Activated CD8-positive, alpha-beta memory T cell treated with anti-CD3 and anti-CD28 coated beads, Interleukin-2, amount 10 ng/mL, durations not matched to agents 7 days and 5 days (primary cell): ENCODE measurements at places on chromosomes 4 and X. TPM values are rescaled to one million over a fixed set of nuclear protein-coding genes. Genes with fewer than 3 reads are reported as not detected.

DNA sequence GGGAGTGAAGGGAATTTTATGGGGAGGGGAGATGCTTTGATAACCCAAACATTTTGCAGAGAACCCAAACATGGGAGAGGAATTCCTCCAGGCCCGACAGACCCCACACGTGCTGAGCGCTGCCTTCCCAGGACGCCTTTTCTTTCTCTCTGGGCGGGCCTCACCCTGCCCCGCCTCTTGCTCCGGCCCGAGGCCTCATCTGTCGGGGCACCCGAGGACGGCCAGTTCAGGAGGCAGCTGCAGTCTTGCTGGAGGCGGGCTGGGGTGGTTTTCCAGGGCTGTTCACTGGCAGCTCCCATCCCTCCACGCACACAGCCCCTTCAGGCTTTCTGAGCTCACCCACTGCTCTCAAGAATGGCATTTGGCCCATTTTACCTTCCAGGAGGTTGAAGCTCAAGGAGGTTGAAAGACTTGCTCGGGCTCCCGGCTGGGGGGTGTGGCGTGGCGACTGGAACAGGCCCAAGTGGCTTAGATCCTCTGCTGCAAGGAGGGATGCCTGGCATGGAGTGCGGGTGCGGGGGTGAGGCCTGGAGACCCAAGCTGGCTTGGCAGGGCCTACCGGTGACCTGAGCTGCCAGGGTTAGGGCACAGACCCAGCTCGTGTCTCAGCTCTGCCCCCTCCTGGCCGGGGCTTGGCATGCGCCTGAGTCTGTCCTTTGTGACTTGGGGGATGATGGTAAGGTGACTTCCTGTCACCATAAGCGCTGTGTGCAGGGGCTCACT, 99.2 kb downstream of the PSAPL1 start:
- H3K27ac ChIP-seq, result no peak overlapping the region
- DNase-seq, result peak; percentile 76
- no peak overlapping the region for H3K4me3 ChIP-seq
- peaks cover 3% of the 10 kb centered on the region for H3K27me3 ChIP-seq

DNA sequence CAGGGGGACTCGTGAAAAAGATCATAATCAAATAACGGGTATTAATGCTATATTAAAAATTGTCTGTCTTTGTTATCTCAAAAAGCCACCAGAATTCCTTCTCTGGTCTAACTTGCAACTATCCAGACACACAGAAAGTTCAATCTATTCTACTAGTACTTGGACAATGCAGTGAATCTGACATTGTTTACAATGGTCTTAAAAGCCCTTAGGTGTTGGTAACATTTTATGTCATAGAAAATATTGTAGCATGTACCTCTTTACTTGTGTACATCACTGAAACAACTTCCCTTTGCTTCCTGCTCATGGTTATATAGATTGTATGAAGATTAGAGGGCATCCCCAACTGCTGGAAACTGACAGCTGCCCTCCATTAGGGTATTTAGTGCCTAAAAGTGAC, 71.1 kb upstream of the PPP3CA start:
- H3K27ac ChIP-seq, result peak overlapping the region; percentile 87
- no peak for DNase-seq
- peaks cover 58% of the 10 kb centered on the region for H3K4me1 ChIP-seq
- peaks cover 2% of the 10 kb centered on the region for H3K27me3 ChIP-seq
- peaks cover 29% of the 10 kb centered on the region for H3K36me3 ChIP-seq

Gene TRPC3
- 0.84 TPM for total RNA-seq

DNA sequence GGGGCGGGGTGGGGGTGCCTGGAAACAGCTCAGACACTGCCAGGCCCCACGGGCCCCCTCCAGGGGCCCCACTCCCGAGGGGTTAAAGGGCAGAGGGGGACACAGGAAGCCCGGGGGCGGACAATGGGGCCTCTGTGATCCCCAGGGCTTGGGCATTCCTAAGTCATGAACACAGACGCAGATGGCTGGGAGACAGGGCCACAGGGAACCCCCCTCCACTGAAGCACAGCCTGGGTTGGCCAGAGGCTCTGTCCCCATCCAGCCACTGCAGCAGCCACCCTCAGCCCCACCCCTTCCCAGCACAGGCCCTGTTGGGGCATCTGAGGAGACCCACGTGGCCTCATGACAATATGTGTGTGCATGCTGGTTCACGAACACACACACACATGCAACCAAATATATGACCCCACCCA, 3.9 kb downstream of the L1CAM start:
- no peak overlapping the region for H3K4me3 ChIP-seq
- DNase-seq, result no peak
- peaks cover 19% of the 10 kb centered on the region for H3K4me1 ChIP-seq
- H3K27ac ChIP-seq, result no peak overlapping the region
- no peaks in the 10 kb centered on the region for H3K36me3 ChIP-seq
- H3K27me3 ChIP-seq, result peaks cover 37% of the 10 kb centered on the region

Gene CCNA2
- 125 TPM for total RNA-seq

DNA sequence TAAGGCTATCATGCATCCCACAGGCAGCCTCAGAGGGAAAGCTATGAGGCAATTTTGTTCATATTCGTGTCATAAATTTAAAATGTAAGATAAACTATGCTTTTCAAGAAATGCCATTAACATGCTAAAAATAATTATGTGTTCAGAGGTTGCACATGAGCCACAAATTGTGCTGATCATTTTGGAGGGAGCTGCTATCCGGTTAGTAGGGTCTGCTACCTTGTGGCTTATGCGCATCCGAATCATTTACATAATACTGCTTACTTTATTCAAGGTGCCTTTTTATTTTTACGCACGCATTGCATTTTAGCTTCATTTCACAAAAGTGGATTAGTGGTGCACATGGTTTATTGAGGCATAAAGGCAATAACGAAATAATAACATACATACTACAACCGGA, 76.4 kb upstream of the WWC2 start:
- H3K27ac ChIP-seq, result no peak overlapping the region
- no peaks in the 10 kb centered on the region for H3K27me3 ChIP-seq
- no peak for DNase-seq
- no peak overlapping the region for H3K4me3 ChIP-seq

Gene TCEAL5
- total RNA-seq, result not detected

GRCh38 chr4:117357437-117357836, 272.1 kb upstream of the TRAM1L1 start:
- H3K27ac ChIP-seq, result no peak overlapping the region
- no peaks in the 10 kb centered on the region for H3K27me3 ChIP-seq
- H3K4me1 ChIP-seq, result no peaks in the 10 kb centered on the region
- H3K36me3 ChIP-seq, result no peaks in the 10 kb centered on the region
